ENCODE measurements at places on chromosomes 11 and 22.

DNA sequence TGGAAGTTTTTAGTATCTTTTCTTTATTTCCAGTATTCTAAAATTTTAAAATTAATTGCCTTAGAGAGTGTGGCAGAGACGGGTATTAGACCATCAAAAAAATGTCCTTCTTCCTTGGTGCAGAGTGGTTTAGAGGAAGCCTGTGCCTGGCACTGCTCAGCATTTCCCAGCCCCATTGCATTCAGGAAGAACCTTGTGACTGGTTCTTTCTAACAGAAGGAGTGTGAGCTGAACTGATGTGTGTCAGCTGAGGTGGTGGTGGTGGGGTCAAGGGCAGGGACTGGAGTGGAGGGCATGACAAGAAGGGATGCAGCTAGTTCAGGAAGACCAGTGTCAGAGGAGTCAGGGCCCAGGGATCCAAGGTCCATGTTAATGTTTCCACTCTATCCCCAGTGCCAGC, 58.7 kb upstream of the FDX1 start:
- no peak for ATAC-seq

GRCh38 chr11:29162491-29162890, 854.3 kb downstream of the KCNA4 start:
- no peak for ATAC-seq

DNA sequence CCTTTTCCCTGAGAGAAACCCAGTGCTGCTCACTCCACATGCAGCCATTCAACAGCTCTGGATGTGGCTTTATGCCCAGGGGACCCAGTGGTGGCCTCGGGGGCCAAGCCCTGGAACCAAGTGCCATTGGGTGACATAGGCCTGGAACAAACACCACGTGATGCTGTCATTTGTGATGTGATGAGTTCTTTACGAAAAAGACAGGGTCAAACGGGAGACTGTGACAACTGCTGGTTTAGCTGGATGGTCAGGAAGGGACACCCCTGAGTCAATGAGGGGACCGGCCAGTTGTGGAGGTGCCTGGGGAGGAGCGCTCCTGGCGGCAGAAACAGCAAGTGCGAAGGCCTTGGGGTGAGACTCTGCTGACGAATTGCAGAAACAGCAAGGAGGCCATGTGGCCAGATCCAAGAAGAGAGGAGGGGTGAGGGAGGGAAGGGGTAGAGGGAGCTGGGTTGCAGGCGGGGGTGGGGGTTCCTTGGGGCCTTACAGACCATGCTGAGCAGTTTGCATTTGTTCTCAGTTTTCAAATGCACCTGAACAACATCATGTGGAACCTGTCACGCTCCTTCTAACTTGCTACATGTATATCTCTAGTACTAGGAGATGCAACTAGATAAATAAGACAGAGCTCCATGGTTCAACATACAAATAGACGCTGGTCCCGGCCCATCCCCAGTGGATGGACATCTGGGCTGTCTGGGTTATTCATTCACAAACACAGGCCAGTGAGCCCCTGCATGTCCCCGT, 56.1 kb downstream of the IGLL5 start:
- ATAC-seq, result no peak

- ATAC-seq, result no peak
Observed at GRCh38 chr11:100061006-100061405, 626.1 kb upstream of the ARHGAP42 start.

GRCh38 chr22:21741790-21742189, 6.2 kb upstream of the YPEL1 start:
- ATAC-seq, result no peak

- ATAC-seq, result no peak
Observed at GRCh38 chr11:65776196-65776595, 4.6 kb downstream of the AP5B1 start.

DNA sequence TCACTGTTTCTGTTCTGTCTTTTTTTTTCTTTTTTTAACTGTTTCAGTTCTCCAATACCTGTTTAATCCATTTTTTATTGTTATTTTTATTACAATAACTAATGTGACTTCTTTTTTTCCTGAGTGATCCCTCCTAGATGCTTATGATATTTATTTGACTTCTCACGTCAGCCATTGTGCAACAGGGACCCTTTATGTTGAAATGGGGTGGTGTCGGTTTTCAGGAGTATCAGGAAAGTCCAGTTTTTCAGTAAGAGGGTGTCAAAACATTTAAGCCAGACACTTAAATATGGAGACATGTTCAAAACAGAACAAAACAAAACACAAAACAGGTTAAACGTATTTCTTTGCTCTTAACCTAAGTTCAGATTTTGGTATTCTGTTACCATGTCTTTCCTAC, 418.8 kb downstream of the DYNC2H1 start:
- ATAC-seq, result no peak

- ATAC-seq, result no peak
Observed at GRCh38 chr11:93051186-93051585, 81.7 kb downstream of the MTNR1B start.

DNA sequence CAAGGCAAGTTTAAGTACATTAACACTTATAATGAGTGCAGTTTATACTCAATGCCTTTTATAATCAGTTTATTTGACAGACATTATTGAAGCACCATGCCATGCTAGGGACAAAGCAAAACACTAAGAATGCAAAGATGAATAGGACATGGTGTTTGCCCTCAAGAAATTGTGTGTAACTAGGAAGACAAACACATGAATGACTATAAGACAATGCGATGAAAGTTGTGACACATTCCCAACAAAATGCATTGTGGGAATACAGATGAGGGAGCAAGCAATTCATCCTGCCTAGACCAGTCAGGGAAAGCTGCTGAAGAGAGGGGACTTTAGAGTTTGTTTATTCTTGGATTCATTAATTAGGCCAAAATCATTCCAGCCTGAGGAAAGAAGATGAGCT, 133.8 kb upstream of the TRPC6 start:
- no peak for ATAC-seq

DNA sequence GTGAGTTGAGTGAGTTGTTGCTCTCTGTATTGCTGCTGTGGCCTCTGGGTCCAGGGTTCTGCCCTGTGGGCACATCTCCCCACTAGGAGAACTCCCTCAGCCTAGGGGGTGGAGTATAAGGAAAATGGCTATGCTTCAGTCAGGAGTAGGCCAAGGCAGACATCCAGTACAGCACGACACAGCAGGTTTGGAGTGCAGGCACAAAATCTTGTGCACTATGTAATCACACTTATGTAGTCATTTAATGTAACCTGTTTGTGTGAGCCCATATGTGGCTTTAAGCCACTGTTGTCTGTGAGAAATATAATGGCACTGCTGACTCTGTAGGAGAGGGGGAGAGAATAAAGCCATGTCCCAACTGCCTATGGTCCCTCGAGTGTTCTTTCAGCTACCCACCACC, 90.1 kb downstream of the CCDC83 start:
- no peak for ATAC-seq

- ATAC-seq, result no peak
Observed at GRCh38 chr22:23501708-23502107, 78.4 kb downstream of the IGLL1 start.

- ATAC-seq, result no peak
Observed at GRCh38 chr11:66546966-66547661, 411 bp downstream of the ACTN3 start.

- no peak for ATAC-seq
Observed at GRCh38 chr11:59783632-59784090, 26.9 kb downstream of the MRPL16 start.

- ATAC-seq, result no peak
Observed at GRCh38 chr11:126764231-126764630, 236.3 kb downstream of the KIRREL3 start.

- ATAC-seq, result no peak
Observed at GRCh38 chr11:241634-242033, 4.9 kb downstream of the PSMD13 start.

DNA sequence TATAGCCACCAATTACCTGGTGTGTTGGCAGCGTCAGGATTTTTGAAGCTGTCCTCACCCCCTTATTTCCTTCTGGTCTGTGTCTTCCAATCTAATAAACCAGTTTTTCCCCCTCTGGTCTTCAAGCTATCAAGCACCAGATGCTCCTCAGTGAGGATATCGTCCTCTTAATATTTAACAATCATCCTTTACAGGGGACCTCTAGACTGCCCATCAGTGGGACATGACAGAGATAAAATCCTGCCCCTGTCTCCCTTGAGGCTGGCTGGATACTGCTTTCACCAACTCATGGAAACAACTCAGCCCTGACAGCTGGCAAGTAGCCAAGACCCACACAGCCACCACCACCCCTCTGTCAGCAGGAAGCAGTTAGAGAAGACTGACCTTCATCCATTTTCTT, 421.0 kb upstream of the API5 start:
- no peak for ATAC-seq

DNA sequence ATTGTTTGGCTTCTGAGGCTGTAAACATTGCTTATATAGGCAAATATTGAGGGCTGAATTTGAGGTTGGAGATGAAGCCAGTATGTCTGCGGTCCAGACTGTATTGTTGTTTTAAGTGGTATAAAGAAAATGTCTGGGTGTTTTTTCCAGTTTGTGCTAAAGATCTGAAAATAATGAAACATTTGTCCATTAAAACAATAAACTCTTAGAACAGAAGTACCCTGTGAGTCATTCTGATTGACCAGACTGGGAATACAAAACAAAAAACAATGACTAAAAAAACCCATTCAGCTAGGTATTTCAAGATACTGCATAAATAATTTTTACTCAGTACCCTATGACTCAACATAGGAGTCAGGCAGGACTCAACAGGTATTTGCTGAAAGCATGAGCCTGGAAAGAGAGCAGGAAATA, 20.4 kb downstream of the ALKBH8 start:
- peak; percentile 60 for ATAC-seq
